ENCODE measurements at places on chromosomes 3 and 15.
A peak's percentile ranks its signal among the peaks of the same experiment; 100 is the strongest.

GRCh38 chr3:52401021-52401420, 43.9 kb downstream of the SEMA3G start:
- no peak for DNase-seq
- no peaks in the 10 kb centered on the region for H3K4me1 ChIP-seq
- H3K4me3 ChIP-seq, result no peak overlapping the region

DNA sequence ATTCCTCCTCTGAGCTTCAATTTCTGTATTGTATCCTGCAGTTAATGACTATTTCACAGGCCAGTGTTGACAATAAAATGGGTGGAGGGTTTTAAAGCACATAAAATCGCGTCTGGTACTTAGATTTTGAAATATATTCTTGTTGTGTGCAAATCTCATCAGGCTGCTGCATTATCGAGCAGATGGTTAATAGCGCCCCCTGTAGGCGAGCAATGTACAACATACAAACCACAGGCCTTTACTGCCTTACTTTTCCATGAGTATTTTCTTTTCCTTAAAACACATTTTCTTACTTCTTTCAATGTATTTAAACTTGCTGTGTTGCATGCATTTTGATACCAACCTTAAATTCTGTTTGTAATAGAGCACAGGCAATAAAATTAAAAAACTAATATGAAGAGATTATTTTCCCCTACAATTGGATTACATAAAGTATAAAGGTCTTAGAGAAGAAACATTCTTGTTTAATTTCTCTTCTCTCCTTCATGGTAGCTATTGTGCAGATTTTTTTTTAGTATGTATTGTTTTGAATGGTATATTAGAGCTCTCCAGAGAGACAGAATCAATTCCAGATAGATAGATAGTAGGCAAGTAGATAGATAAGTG, 608.4 kb downstream of the CADM2 start:
- H3K27ac ChIP-seq, result no peak overlapping the region
- peak; percentile 60 for DNase-seq
- H3K4me1 ChIP-seq, result no peaks in the 10 kb centered on the region
- no peaks in the 10 kb centered on the region for H3K27me3 ChIP-seq
- no peak overlapping the region for H3K4me3 ChIP-seq

GRCh38 chr3:51696954-51697353, 9.9 kb upstream of the GRM2 start:
- H3K36me3 ChIP-seq, result no peaks in the 10 kb centered on the region
- H3K4me3 ChIP-seq, result no peak overlapping the region
- no peak for DNase-seq
- H3K27me3 ChIP-seq, result no peaks in the 10 kb centered on the region
- no peaks in the 10 kb centered on the region for H3K4me1 ChIP-seq

GRCh38 chr15:70348581-70349344, 251.0 kb upstream of the TLE3 start:
- no peak overlapping the region for H3K27ac ChIP-seq
- DNase-seq, result no peak
- no peaks in the 10 kb centered on the region for H3K36me3 ChIP-seq
- no peaks in the 10 kb centered on the region for H3K27me3 ChIP-seq
- peaks cover 7% of the 10 kb centered on the region for H3K4me1 ChIP-seq

- peaks cover 5% of the 10 kb centered on the region for H3K4me1 ChIP-seq
- no peaks in the 10 kb centered on the region for H3K27me3 ChIP-seq
- no peaks in the 10 kb centered on the region for H3K36me3 ChIP-seq
- H3K27ac ChIP-seq, result no peak overlapping the region
Observed at GRCh38 chr15:62888623-62889022, 153.9 kb upstream of the TPM1 start.

- H3K27ac ChIP-seq, result no peak overlapping the region
- no peaks in the 10 kb centered on the region for H3K4me1 ChIP-seq
- no peaks in the 10 kb centered on the region for H3K36me3 ChIP-seq
- DNase-seq, result no peak
- no peak overlapping the region for H3K4me3 ChIP-seq
Observed at GRCh38 chr3:15969874-15970640, 172.3 kb upstream of the ANKRD28 start.

DNA sequence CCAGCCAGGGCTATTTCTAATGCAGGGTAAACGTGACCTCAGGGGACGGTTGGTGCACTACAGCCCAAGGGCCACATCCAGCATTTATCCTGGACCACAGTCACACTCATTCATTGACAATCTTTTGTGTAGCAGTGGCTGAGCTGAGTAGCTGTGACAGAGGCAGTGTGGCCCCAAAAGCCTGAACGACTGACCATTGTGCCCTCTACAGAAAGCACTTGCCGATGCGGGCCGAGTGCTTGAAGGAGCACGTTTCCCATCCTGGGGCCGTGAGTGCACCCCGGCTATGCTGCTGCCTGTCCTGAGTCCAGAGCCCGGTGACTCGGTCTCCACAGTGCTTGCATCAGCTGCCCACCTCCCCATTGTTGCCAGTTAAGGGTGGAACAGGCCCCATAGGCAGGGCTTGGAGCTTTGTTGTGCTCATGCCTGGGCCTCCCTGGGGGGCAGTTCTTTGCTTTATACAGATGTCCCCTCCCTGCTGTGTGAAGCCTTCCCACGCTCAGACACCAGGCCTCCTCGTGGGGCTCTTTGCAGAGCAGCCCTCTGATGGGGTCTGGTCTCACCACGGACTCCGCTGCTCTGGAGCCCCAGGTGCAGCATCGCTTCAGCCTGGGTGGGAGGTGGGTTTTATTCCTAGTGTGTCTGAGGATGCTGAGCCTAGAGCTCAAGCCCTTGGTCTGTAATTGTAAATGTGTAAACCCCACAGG, 13.0 kb upstream of the SNRPA1 start:
- H3K27ac ChIP-seq, result no peak overlapping the region
- DNase-seq, result no peak
- no peaks in the 10 kb centered on the region for H3K4me1 ChIP-seq
- no peaks in the 10 kb centered on the region for H3K36me3 ChIP-seq
- H3K27me3 ChIP-seq, result no peaks in the 10 kb centered on the region

DNA sequence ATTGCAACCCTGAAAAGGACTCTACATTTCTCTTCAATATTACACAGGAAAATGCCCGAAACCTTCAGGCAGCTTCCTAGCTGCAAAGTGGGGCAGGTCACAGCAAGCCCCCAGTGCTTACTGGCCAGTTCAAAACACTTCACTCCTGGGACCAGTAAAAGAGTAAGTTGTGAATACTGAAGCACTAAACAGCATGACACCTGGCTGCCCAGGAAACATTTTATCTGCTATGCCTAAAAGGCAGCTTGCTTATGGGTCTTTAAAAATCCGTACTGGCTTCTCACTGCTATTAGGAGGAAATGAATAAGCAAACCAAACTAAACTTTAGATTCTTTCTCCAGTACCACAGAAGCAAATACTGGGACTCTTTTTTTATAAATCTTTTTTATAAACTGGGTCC, 457.9 kb upstream of the ALCAM start:
- peak; percentile 3 for DNase-seq
- H3K27ac ChIP-seq, result no peak overlapping the region
- no peaks in the 10 kb centered on the region for H3K36me3 ChIP-seq
- no peak overlapping the region for H3K4me3 ChIP-seq
- no peaks in the 10 kb centered on the region for H3K4me1 ChIP-seq
- no peaks in the 10 kb centered on the region for H3K27me3 ChIP-seq

GRCh38 chr3:38008971-38009580, 18.5 kb downstream of the VILL start:
- no peaks in the 10 kb centered on the region for H3K4me1 ChIP-seq
- H3K36me3 ChIP-seq, result no peaks in the 10 kb centered on the region
- H3K27ac ChIP-seq, result no peak overlapping the region
- no peaks in the 10 kb centered on the region for H3K27me3 ChIP-seq
- DNase-seq, result no peak

- no peaks in the 10 kb centered on the region for H3K27me3 ChIP-seq
- no peak overlapping the region for H3K27ac ChIP-seq
- no peak overlapping the region for H3K4me3 ChIP-seq
- no peaks in the 10 kb centered on the region for H3K36me3 ChIP-seq
- no peaks in the 10 kb centered on the region for H3K4me1 ChIP-seq
Observed at GRCh38 chr15:38171973-38172372, 80.7 kb upstream of the SPRED1 start.

DNA sequence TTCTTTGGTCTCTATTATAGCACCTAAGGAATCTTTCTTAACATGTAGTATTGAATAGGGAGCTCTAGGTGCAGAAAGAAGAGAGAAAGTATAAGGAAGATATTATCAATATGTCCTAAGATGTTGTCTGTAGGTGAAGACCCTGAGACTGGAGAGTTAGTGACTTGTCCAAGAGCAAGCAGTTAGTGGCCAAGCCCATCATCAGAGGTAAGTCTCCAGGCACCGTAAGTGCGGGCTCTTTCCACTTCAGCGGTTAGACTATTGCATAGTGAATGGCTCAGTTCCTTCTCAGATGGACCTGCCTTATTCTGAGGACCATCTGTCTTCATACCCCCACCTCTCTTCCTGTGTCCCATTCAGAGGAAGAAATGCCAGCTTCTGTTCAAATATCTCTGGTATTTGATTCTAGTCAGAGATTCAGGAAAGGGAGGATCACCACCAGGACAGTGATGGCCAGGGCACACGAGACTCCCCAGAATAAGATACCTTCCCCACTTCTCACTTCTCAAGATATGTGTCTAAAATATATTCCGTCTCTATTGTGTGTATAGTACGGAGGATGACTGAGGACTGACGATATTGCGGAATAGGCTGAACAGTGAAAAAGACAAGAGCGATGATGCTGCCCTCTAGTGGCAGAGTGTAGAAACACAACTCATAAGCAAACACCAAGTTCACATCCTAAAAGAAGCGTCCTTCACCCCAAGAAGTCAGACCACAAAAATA, 19.1 kb upstream of the ADGRG7 start:
- no peak overlapping the region for H3K27ac ChIP-seq
- H3K4me1 ChIP-seq, result no peaks in the 10 kb centered on the region
- no peaks in the 10 kb centered on the region for H3K27me3 ChIP-seq

DNA sequence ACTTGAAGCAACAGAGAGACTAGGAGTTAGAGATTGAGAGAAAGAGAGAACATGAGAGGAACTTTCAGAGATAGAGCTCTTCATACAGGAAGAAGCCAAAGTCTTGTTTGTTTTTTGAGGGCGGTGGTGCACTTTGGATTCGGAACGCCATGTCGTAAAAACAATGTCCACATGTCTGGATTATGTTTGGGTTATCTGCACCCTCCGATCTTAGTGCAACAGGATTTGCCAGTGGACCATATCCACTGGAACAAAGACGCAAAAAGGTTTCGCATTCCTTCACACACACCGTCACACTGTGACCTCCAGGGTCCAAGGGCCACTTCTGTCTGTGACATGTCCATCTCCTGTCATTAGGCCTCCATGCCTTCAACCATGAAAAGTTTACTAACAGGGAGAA, 141.8 kb upstream of the ATP11B start:
- no peaks in the 10 kb centered on the region for H3K27me3 ChIP-seq
- no peak overlapping the region for H3K27ac ChIP-seq
- H3K4me3 ChIP-seq, result no peak overlapping the region
- H3K36me3 ChIP-seq, result no peaks in the 10 kb centered on the region
- H3K4me1 ChIP-seq, result no peaks in the 10 kb centered on the region

DNA sequence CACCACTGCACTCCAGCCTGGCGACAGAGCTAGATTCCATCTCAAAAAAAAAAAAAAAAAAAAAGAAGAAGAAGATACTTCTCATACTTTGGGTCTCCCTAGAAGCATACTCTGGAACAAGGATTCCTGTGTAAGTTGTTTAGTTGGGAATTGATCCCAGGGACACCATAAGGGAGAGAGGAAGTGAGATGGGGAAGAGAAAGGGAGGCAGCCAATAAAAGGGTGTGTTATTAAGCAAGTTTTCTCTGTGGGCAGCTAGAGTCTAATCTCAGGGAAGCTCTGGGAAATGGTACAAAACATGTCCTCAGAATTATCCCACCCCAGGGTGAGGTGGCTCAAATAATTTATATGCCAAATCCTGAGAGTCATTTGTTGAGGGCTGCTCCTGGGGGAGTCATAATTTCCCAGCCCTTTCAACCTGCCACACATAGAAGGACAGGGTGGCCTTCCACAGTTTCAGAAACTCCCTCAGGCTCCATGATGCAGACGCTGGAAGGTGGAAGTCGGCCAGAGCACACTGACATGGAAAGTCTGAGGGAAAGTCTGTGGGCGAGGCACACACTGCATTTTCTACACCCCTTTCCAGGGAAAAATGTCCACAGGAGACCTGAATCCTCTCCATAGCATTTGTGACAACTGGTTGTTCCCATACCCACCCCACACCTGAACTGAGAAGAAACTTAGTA, 86.4 kb upstream of the SLC4A7 start:
- H3K4me3 ChIP-seq, result no peak overlapping the region
- H3K36me3 ChIP-seq, result no peaks in the 10 kb centered on the region
- no peak overlapping the region for H3K27ac ChIP-seq
- H3K27me3 ChIP-seq, result no peaks in the 10 kb centered on the region

DNA sequence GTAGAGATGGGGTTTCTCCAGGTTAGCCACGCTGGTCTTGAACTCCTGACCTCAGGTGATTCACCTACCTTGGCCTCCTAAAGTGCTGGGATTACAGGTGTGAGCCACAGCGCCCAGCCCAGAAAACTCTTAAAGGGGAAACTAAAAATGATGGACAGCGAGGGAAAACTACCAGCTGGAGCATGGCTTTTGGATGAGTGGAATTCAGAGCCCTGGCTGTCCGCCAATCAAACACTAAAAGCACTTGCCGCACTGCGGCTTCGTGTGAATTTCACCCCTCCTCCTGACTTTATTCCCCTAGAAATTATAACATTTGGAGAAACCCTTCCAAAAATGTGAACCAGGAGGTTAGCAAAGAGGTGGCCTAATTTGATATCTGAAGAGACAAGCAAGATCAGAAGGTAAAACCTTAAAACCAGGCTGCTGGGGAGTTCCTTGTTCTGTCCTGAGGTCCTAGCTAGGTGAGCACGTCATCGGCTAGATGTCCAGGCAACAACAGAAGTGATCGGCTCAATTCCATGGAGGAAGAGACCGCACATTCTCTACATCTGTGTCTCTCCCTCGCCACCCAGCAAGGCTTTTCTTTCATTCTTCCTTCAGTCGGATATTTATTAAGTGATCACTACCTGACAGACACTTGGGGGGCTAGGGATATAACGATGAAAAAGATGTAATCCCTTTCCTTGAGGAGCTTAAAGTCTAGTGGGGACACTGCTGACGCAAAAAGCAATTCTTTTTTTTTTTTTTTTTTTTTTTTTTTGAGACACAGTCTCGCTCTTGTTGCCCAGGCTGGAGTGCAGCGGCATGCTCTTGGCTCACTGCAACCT, 1.7 kb downstream of the TM4SF19 start:
- no peaks in the 10 kb centered on the region for H3K36me3 ChIP-seq
- no peaks in the 10 kb centered on the region for H3K4me1 ChIP-seq
- H3K27me3 ChIP-seq, result no peaks in the 10 kb centered on the region
- no peak for DNase-seq
- H3K27ac ChIP-seq, result no peak overlapping the region
- H3K4me3 ChIP-seq, result no peak overlapping the region

GRCh38 chr3:132378846-132379245, 38.5 kb upstream of the DNAJC13 start:
- DNase-seq, result no peak
- H3K4me3 ChIP-seq, result no peak overlapping the region

DNA sequence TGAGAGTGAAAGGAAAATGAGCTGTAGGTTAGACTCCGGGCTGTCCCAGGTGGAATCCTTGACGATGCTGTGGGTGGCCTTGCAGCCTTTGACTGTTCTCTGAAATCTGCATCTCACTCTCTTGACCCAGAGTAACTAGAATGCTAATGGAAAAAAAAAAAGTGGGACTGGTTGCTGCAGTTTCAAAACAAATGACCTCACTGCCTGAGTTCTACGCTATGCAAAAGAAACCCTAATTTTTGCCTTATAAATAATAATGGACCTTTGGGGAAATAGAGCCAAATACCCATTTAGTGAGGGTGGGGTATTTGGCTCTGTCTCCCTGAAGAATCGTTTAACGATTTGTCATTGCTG, 309.7 kb upstream of the C2CD4B start:
- DNase-seq, result peak; percentile 68
- no peak overlapping the region for H3K4me3 ChIP-seq
- no peaks in the 10 kb centered on the region for H3K27me3 ChIP-seq
- H3K36me3 ChIP-seq, result no peaks in the 10 kb centered on the region
- peaks cover 9% of the 10 kb centered on the region for H3K4me1 ChIP-seq
- H3K27ac ChIP-seq, result no peak overlapping the region

All from mesendoderm (in vitro differentiated cells).